Omental fat pad (tissue), 4 donors: ENCODE measurements at places on chromosomes 2 and 18. TPM values are rescaled to one million over a fixed set of nuclear protein-coding genes. Genes with fewer than 3 reads are reported as not detected.

The RNF152 gene
- total RNA-seq = 11.7 TPM

The FAM124B gene
- total RNA-seq = 5.1 TPM

The MOGAT1 gene
- total RNA-seq = 2.4 TPM

The GAL3ST2 gene
- 2.8 TPM for total RNA-seq

The ADRA2B gene
- total RNA-seq = 9.8 TPM

The ARHGAP15 gene
- 12.2 TPM for total RNA-seq

The STPG4 gene
- 0.46 TPM for total RNA-seq

The TNFAIP6 gene
- 9.5 TPM for total RNA-seq

The CLEC4F gene
- 2.7 TPM for total RNA-seq

The MAPK4 gene
- 0.12 TPM for total RNA-seq

The EMILIN1 gene
- 27.5 TPM for total RNA-seq

The RFX8 gene
- not detected for total RNA-seq

The KCNG3 gene
- total RNA-seq = 1.1 TPM

The GALNT5 gene
- total RNA-seq = 0.06 TPM

The PIGN gene
- total RNA-seq = 19.7 TPM

The KCNJ13 gene
- not detected for total RNA-seq

The RUFY4 gene
- 0.95 TPM for total RNA-seq

The GCG gene
- not detected for total RNA-seq

The IL36B gene
- not detected for total RNA-seq

The CIDEA gene
- 132 TPM for total RNA-seq

The UGT1A5 gene
- not detected for total RNA-seq

The SCYGR2 gene
- total RNA-seq = not detected

The PAX8 gene
- total RNA-seq = 2.8 TPM

The PIEZO2 gene
- total RNA-seq = 3.5 TPM

The OBSL1 gene
- total RNA-seq = 101 TPM

The TCF23 gene
- total RNA-seq = 0.56 TPM

The HOXD12 gene
- not detected for total RNA-seq

The ABCB11 gene
- 1.2 TPM for total RNA-seq

The C2orf78 gene
- total RNA-seq = not detected

The TMEM247 gene
- not detected for total RNA-seq

The MOCOS gene
- 4.3 TPM for total RNA-seq

The GRB14 gene
- 5.3 TPM for total RNA-seq

The DCC gene
- 0.63 TPM for total RNA-seq

The SLC9A4 gene
- not detected for total RNA-seq

The GNLY gene
- total RNA-seq = 5.4 TPM

The SERPINB13 gene
- not detected for total RNA-seq

The MAP3K19 gene
- total RNA-seq = not detected

The RETREG2 gene
- 73.9 TPM for total RNA-seq

The EPHA4 gene
- total RNA-seq = 22.7 TPM

The WNT6 gene
- total RNA-seq = 1.0 TPM

The CHST9 gene
- not detected for total RNA-seq

The RPRD1A gene
- 53.7 TPM for total RNA-seq

The PLA2R1 gene
- total RNA-seq = 11.6 TPM

The DIPK1C gene
- not detected for total RNA-seq
